DMS79 treated with DMSO at 0.1 percent for 48 hours (cell line): ENCODE measurements at places on chromosomes 1 and 21.
A peak's percentile ranks its signal among the peaks of the same experiment; 100 is the strongest.

GRCh38 chr1:158035014-158035413 is 41.6 kb downstream of the KIRREL1 start:
- DNase-seq, result no peak

DNA sequence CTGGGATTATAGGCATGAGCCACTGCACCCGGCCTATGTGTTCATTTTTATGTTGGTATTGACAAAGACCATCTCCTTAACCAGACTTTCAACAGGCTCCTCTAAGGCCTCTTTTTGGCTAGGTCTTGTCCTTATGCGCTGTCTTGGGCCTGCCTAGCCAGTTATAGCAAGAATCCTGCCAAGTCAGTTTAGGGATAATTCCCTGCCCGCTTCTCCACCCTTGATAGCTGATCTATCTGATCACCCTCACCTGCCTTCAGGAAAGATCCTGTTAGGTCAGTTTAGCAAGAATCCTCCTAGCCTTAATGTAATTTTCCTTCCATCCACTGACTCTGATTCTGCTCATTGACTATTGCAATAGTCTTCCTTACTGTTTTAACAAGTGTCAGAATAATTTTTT is 2.4 kb upstream of the B4GALT3 start:
- DNase-seq, result no peak

DNA sequence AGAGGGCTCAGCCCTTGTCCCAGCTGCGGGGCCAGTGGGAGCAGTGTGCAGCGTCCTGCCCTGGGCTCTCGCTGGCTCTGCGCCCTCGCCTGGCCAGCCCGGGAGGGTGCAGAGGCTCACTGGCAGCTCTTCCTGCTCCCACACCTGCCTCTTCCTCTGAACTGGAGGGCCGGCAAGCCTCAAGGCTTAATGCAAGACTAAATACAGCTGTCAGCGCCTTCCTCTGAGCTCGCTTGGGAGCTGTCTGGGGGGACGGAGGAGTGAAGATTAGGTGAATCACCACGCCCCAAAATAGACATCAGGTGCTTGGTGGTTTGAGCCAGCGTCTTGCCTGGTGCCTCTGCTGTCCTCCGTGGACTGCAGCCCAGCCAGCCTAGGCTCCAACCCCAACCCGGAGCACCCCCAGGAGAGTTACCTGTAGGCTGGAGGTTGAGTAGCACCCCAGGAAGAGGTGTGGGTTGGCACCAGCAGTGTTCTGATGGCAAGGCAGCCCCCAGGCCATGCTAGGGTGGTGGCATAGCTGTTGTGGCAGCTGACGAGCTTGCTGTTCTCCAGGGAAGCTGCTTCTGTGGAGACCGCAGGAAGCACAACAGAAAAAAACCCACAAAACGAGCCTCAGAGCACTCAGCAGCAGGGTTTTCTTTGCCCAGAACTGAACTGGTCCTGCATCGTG is 36.9 kb downstream of the UMODL1 start:
- DNase-seq, result peak; percentile 82

DNA sequence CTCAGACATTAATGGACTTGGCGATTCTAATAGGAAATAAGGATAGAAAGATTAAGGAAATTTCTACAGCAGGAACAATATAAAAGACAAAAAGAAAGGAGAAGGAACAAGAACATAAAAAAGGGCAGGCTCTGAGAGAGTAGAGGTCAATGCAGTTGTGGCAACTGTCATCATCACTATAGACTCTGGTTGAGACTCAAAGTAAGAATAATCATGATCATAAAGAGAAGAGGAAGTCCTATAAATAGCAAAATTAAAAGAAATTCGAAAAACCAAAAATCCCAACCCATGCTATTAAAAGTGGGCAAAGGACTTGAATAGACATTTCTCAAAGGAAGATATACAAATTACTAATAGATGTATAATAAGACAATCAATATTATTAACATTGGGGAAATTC is 14.4 kb upstream of the XCL1 start:
- DNase-seq, result no peak

DNA sequence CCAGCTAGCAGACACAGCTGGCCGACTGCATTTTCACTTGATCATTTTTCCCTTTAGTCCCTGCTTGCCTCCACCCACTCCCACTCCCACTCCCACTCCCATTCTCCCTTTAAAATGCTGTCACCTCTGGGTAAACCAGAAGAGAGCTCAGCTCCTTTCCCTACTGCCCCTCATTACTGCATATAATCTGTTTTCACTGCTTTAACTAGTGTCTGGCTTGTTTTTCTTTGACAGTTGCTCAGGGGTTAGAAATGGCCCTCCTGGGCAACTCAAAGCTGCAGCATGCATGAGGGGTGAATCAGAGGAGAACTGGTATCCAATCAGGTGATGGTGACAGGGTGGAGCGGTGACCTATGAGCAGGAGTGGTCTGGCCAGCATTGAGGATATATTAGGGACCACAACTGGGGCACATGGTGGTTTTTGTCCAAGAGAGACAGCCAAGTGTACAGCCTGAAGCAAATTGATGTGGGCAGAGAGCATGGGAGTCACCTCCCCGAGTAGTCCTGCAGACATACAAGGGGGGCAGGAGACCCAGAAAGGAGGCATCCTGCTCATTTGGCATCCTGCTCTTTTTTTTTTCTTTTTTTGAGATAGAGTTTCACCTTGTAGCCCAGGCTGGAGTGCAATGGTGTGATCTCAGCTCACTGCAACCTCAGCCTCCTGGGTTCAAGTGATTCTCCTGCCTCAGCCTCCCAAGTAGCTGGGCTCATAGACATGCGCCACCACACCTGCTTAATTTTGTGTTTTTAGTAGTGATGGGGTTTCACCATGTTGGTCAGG is 42.6 kb upstream of the SRSF10 start:
- no peak for DNase-seq

GRCh38 chr1:156625436-156626078 is 6.3 kb downstream of the HAPLN2 start:
- DNase-seq, result no peak
